Activated CD4-positive, alpha-beta T cell treated with anti-CD3 and anti-CD28 coated beads, Interleukin-2, Interleukin-4, amounts not matched to agents 100 ng/mL and 50 ng/mL, durations not matched to agents 16 hours and 8 hours (primary cell): ENCODE measurements at places on chromosomes 1 and 21.
A peak's percentile ranks its signal among the peaks of the same experiment; 100 is the strongest.

- DNase-seq = no peak
Measured at GRCh38 chr1:111513410-111514020, 10.1 kb upstream of the ADORA3 start.

DNA sequence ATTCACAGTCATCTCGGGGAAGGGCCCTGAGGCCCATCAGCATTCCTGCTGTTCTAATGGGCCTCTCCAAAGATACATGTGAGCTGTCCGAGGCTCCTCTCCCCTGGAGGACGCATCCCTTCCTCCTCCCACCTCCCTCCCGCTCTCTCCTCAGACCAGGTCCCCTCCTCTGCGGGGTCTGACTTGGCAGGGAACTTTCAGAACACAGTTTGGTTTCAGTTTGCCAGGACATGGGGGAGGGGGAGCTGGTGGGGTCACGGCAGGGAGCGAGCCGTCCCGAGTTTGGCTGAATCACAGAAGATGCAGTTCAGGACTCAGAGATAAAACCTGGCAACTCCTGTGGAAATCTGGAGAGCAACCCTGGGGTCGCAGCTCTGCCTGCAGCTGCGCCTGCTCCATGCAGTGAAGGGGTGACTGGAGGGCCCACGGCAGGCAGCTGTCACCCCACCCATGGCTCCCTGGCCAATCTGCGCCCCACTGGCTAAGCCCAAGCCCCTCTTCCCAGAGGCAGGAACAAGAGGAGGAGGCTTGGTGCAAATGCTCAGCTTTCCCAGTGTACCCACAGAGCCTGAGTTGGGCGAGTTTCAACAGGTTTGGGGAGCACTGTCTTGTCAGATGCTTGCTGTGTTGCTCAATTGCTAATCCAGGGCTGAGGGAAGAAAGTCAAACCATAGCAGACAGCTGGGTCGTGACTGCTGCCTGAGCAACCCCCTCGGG, 5.7 kb downstream of the WNT4 start:
- no peak for DNase-seq

DNA sequence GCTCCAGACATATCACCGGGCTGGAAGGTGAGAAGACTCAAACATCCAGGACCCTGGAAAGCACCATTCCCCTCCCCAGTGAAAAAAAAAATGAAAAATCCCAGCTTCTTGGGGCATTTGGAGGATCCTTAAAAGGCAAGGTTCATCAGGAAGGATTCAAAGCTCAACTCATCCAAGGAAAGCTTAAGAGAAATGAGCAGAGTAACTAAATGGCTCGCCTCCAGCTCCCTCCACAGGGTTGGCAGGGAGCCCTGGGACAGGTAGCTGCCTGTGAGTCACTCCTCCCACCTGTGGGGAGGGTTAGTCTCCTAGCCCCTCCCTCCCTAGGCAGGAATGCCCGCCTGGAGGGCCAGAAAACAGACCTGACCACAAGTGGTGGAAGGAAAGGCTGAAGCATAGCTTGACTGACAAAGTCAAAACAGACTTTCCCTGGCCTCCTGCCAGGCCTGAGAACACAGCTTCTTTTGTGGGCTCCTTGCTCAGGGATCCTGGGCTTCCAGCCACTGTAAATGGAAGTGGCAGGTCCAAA, 712 bp upstream of the LAMB3 start:
- no peak for DNase-seq

DNA sequence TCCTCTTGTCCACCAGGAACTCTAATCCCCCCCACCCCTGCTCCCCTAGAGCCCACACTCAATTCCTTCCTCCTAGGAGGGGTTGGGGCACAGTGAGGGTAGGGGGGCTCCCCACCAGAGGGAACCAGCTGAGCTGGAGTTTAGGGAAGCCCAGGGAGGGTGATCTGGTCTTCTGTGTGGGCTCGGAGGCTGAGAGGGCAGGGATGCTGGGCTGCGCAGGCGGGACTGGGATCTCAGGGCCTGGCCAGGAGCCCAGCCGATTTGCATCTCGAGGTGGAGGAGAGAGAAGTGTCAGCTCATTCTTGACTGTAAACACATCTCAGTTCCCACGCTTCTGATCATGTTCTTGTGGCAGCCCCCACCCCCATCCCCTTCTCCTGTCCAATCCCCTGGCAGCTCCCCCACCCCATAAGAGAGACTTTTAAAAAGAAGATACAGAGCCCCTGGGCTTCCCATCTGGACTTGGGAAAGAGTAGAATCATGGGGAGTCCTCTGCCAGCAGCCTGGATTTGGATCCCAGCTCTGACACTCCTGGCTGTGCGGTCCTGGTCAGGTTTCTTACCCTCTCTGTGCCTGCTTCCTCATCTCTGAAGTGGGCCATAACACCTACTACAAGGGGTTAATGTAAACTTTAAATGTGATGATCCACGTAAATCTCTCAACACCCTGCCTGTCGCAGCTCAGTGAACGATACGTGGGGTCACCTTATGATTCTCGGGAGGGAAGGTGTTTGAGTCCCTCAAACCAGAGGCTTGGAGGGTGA, 6.6 kb downstream of the PEAR1 start:
- DNase-seq = no peak

DNA sequence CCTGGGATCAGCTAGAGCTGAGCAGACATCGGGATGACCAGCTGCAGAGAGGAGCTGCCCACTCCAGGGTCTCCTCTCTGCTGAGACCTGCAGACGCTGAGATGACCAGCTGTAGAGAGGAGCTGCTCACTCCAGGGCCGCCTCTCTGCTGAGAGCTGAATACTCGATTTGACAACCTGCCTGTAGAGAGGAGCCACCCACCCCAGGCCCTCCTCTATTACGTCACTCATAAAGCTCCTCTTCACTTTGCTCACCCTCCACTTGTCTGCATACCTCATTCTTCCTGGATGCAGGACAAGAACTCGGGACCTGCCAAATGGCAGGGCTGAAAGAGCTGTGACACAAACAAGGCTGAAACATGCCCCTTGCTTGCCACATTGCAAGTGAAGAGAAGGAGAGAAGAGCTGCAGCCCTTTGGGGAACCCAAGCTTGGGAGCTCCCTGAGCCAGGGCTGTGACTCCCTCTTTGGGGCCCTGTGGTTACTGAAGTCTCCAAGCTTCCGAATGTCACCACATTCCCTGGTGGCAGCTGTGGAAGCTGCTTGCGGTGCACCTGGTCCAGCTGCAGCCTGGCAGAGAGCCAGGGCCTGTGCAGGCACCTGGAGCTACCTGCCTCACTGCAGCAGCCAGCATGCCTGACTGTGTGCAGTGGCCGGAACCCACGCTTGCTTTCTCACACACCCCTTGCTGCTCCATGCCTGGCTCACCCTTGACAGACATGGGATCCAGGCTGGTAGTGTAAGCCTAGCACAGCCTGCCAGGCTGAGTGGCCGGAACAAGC, 59.6 kb downstream of the CC2D1B start:
- no peak for DNase-seq

GRCh38 chr1:26112407-26112775, 767 bp downstream of the PDIK1L start:
- peak; percentile 28 for DNase-seq

- DNase-seq = no peak
Measured at GRCh38 chr1:17911791-17912190, 156.7 kb downstream of the ACTL8 start.

DNA sequence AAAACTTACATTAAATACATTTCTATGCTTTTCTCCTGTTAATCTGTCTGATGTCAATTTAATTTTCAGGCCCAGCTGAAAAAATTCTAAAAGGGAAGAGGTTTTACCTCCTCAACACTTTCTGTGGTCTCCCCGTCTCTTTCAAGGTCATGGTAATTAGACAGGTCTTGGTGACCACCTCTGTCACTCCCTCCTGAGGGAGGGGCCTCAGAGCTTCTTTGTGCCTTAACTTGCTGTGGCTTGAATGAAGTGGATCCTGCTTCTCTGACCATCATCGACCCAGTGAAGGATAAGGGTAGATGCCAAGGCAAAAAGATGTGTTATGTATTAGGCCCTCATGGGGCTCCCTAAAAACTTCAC, 40.8 kb upstream of the OSBPL9 start:
- DNase-seq = no peak

DNA sequence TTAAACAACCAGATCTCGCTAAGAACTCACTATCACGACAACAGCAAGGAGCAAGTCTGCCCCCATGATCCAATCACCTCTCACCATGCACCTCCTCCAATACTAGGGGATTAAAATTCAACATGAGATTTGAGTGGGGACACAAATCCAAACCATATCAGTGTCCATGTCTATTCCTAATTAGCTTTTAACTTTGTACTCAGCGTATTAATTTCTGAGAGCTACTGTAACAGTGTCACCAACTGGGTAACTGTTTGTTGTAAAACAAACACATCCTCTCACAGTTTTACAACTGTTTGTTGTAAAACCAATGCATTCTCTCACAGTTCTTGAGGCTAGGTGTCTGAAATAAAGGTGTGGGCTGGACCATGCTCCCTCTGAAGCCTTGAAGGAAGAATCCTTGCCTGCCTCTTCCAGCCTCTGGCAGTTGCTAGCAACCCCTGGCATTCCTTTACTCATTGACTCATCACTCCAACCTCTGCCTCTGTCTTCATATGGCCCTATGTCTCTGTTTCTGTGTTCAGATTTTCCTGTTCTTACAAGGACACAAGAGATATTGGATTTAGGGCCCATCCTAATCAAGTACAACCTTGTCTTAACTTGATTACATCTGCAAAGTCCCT, 121.2 kb downstream of the LTN1 start:
- no peak for DNase-seq

GRCh38 chr1:75172556-75172955, 38.4 kb downstream of the LHX8 start:
- DNase-seq = no peak

DNA sequence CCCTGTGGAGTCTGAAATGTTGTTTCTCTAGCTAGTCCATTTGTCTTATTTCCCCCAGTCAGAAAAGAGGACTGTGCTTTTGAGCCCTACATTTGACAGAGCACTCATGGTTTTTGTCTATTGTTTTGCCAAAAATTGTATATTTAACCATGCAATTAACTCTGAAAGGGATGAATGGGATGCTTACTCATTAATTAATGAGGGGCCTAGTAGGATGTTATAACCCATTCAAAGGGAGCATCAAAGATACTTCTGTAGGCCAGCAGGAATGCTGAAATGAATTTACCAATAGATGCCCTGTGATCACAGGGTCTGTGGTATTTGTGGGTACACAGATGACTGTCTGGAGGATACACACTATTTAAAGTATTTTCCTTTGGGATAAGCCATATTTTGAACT, 147.7 kb downstream of the FCRL5 start:
- DNase-seq = no peak
